Stimulated activated CD8-positive, alpha-beta memory T cell treated with anti-CD3 and anti-CD28 coated beads, Interleukin-4, amount 100 ng/mL, for 1 hour (primary cell): ENCODE measurements at places on chromosomes 2 and 18.

DNA sequence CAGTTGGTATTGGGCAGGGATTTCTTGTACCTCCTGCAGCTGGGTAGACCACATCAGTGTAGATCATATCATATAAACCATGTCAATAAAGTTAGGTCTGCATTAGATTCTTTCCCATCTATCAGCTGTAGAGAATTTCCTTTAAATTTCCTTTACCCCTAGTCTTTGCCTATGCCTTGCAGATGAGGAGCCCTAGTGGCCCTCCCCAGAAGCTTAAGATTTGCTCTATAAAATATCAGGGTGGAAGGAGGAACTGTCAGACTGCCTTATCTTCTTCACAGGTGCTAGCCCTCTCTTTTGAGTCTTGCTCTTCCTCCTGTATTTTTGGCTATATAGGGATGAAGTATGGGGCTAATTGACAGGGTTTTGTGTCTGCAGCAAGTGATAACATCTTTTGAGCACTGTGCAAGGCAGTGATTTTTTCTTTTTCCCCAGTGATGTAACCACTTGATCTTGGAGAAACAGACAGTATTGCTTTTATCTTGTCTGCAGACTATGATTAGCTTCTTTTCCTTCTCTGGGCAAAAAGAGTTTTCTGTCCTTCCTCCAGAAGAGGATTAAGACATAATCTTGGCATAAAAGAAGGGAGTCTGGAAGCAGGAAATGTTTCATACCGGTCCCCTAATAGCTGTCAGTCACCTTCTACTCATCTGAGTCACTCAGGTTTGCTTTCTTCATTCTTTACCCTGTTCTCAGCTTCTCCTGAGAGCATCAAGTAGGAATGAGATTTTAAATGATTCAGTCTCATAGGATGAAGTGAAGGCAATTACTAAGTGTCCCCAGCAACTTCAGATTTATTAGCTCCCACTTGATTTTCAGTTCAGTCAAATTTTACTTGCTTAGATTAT lies 286.4 kb downstream of the CDH19 start:
- no peak for DNase-seq

DNA sequence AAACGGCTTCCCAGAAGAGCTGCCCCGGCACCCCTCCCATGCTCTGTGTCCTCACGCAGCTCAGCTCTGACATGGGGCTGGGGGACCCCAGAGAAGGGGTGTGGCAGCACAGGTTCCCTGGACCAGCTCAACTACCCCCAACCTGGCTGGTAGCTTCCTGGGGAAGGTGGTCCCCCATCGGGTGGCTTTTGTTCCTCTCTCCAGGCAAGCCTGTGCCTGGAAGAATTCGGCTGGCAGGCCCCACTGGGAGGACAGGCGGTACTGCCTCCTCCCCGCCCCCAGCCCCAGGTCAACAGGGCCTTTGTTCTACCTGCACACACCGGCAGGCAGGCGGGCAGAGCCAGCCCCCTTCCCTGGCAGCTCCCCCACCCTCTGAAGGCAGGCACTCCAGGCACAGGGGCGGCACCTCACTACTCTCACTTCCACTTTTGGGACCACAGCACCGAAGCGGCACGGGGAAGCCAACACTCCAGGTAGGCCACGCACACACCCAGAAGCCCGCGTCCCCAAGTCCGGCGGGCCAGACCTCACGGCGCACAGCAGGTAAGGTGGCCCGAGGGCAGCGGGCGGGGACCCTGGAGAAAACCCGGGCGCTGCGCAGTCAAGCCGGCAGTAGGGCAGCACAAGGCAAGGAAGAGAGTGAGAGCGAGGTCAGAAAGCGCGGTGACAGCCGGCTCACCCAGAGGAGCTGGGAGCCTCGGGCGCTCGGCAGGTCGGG lies 1.3 kb downstream of the HS6ST1 start:
- DNase-seq = no peak

GRCh38 chr18:63604791-63605567 lies 17.8 kb downstream of the SERPINB13 start:
- no peak for DNase-seq

DNA sequence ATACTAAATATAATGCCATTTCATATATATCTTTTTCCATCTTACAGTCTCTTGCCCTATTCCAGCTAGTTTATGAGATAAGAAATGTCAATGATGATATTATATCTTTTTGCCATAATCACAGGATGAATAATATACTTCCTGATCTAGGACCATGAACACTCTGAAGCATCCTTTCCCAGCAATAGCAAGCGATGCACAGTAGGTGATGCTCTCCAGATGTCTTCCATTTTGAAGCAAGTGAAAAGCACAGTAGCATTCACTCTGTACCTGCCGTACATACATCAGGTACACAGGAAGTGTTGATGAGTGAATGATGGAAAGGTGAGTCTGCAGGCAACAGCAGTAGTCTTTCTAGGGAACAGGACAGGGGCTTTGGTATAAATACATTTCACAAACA lies 8.6 kb upstream of the SULT1C4 start:
- no peak for DNase-seq

GRCh38 chr2:169782513-169782912 lies 16.2 kb upstream of the SSB start:
- no peak for DNase-seq
